A549 treated with CORT108297 at 1 μM for 4 hours (cell line): ENCODE measurements at places on chromosomes 7 and 10. TPM values are rescaled to one million over a fixed set of nuclear protein-coding genes. Genes with fewer than 3 reads are reported as not detected.

IFIT1B gene
- not detected in 5 replicates for total RNA-seq

SOSTDC1 gene
- total RNA-seq, result not detected in 5 replicates

PRF1 gene
- total RNA-seq, result not detected in 5 replicates

MACC1 gene
- not detected in 5 replicates for total RNA-seq

TMEM176B gene
- total RNA-seq, result 0.12 to 0.13 TPM in 2 of 5 replicates, not detected in the others
